ENCODE measurements at places on chromosomes 7 and 10. TPM values are rescaled to one million over a fixed set of nuclear protein-coding genes. Genes with fewer than 3 reads are reported as not detected.
A peak's percentile ranks its signal among the peaks of the same experiment; 100 is the strongest.

GRCh38 chr7:104175361-104175984 is 32.3 kb downstream of the ORC5 start:
- no peak for DNase-seq

DNA sequence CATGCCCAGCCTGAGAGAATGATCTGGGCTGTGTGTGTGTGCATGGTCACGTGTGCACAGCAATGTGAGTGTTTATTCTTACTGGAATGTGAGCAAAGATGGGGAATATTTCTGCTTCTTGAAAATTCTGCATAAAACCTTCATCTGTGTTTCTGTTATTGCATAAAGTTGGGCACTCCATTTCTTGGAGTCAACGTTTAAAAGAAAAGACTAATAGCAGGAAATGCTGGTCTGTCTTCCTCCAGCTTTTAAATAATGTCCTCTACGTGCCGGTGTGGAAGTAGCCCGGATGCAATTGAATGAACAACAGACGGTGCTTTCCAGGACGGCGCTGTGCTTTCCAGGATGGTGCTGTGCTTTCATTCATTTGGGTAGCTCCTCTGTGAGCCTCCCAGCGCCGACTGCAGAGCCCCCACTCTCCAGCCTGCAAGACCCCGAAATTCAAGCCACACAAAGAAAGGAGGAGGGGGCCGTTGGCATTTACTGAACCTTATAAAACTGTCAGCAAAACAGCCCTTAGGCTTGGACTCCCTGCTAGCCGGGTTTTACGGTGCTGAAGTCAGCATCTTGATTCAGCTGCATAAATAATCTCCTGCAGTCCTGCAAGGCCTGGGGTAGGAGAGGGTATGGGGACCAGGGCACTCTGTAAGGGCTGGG is 158.2 kb upstream of the PRKCQ start:
- DNase-seq, result no peak

DNA sequence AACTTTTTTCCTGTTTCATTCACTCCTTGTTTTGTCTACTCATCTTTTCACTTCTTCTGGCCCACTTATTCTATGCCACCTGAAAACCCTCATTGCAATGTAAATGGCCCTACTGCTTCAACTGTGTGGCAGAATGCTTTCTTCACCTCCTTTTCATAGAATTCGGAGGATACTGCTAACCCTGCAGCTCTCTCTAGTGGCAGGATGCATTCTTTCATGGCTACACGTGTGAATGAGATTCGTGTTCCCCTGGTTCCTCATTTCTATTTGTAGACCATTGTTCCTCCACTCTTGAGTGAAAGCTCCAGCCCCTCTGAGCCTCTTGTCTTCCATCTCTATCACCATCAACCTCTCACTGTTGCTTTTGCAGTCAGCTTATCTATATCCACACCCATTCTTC is 20.9 kb upstream of the CYP26C1 start:
- no peak for DNase-seq

- no peak for DNase-seq
Observed at GRCh38 chr10:71060476-71061426, 151.6 kb upstream of the UNC5B start.

DNA sequence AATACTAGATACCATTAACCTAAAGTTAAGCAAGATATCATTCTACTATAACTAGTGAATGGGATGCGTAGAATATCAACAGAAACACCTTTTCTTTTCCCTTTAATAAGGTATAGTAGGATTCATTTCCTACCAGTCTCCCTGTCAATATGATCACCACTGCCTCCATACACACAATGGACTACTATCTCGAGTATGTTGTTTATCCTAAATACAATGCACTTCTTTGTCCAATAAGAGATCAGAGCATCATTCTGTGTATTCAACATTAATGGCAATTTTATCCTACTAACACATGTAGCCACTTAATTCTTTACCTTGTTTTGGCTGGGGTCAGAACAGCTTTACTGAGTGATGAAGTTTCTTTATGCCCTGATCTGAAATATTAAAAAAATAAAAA is 276.3 kb downstream of the TFEC start:
- DNase-seq, result no peak

- DNase-seq, result no peak
Observed at GRCh38 chr10:105800641-105801040, 1159.6 kb downstream of the SORCS3 start.

- DNase-seq, result no peak
Observed at GRCh38 chr10:13868528-13869294, 281.9 kb downstream of the PRPF18 start.

GRCh38 chr7:71504697-71505441 is 372.9 kb downstream of the GALNT17 start:
- DNase-seq, result no peak

- DNase-seq, result no peak
Observed at GRCh38 chr7:108541478-108541877, 15.5 kb upstream of the PNPLA8 start.

DNA sequence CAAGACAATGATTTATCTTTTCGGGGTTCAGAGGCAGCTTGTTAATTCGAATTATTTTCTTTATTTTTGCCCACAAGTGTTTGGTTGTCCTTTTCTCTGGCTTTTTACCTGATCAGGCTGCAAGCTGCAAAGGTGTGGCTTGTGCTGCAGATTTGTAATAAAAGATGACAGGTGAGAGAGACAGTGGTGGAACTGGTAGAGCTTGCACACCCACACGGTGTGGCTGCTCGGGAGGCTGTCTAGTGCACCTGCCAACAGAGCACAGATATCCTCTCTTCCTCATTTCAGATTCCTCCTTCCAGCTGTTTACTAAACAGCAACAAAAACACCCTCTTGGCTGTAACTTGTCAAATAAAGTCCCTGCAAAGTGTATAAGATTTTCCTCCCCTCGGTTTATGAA is 9.2 kb downstream of the GJD4 start:
- DNase-seq, result no peak

DNA sequence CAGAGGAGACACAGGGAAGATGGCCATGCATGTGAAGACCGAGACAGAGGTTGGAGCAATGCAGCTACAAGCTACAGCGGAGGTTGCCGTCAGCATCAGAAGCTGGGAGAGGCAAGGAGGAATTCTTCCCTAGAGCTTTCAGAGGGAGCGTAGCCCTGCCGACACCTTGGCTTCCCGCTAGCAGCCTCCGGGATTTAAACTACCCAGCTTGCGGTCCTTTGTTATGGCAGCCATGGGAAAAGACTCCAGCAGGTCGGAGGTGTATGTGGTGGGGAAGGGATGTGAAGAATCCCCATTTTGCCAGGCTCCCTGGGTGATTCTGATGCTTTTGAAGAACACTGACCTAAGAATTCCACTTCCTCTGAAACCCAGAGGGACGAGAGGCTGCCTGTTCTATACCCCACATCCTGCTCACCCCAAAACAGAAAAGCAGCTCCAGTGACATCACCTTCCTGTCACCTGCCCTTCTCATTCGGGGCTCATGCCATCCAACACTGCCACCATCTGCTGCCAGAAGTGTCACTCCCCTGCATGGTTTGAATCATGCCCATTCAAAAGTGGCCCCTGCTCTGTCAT is 3.3 kb upstream of the SEPHS1 start:
- DNase-seq, result no peak

GRCh38 chr7:95608359-95609173 is 12.2 kb upstream of the PDK4 start:
- peak; percentile 94 for DNase-seq

DNA sequence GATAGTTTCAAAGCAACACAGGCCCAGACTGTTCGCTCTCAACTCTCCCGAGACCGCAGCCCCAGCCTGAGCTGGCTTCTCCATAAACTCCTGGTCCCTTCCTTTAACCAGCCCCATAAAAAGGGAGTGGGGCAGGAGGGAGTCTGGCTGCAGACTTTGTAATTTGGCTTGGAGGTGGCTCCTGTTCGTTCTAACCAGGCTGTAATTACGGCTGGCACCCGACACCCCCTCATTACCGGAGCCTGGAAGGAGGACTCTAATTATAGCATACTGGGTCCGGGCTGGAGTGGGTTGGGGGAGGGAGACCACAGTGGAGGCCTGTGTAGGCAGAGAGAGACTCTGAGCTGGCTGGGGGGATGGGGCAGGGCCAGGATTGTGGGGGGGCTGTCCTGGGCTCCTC is 49.7 kb downstream of the UNC5B start:
- DNase-seq, result no peak

DNA sequence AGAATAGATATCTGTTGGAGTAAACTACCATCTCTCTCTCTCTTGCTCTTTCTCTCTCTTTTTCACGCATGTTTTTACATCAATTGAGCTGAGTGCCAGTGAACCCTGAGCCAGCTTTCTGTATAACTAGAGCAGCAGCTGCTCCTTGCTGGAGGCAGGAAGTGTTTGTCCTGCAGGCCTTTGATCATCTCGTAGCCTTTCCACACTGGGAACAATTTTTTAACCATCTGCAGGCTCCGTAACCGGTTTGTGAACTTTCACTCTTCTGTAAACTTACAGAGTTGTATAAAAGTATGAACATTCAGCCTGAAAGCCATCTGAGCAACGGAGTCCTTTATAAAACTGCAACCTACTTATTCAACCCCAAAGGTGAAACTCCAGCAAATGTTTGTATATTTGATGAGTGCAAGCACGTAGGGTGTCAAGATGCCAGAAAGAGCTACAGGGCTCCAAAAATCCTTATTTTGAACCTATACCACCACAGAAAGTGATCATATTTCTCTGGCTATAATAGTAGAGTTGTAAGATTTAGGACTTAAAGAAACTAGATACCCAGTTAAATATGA is 162.8 kb upstream of the NFE2L3 start:
- no peak for DNase-seq

DNA sequence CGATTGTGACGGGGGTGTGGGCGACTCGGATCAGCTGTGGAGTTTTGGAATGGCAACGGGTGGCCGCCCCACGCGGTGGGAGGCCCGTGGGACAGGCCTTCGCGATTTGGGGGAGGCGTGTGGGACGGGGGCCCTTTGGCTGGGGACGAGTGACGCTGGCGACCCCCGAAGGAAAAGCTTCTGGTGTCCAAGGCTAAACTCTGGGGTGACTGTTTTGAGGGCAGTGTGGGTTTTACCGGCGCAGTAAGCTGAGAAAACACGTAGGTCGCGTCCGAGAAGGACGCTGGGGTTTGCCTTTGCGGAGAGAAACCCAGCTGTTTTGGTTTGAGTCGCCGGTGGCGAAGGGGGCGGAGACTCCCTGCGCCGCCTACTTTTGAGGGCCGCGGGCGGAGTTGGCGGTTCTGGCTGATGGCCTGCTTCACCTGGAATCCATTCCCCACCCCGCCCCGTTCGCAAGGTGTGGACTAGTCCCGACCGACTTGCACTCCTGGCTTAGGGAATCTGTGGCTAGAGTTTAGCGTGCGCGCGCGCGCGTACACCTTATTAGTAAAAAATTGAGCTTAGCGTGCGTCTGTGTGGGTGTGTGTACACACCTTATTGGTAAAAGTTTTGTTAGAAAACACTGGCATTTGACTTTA is 606 bp downstream of the TAX1BP1 start:
- peak; percentile 97 for DNase-seq

- DNase-seq, result no peak
Observed at GRCh38 chr7:1080252-1080920, 7.5 kb upstream of the GPER1 start.

GRCh38 chr7:77368974-77369373 is 47.2 kb downstream of the GSAP start:
- no peak for DNase-seq

GRCh38 chr10:94997741-94998174 is 59.3 kb downstream of the CYP2C9 start:
- DNase-seq, result no peak

- DNase-seq, result no peak
Observed at GRCh38 chr7:138887872-138888656, 90.1 kb upstream of the ATP6V0A4 start.

DNA sequence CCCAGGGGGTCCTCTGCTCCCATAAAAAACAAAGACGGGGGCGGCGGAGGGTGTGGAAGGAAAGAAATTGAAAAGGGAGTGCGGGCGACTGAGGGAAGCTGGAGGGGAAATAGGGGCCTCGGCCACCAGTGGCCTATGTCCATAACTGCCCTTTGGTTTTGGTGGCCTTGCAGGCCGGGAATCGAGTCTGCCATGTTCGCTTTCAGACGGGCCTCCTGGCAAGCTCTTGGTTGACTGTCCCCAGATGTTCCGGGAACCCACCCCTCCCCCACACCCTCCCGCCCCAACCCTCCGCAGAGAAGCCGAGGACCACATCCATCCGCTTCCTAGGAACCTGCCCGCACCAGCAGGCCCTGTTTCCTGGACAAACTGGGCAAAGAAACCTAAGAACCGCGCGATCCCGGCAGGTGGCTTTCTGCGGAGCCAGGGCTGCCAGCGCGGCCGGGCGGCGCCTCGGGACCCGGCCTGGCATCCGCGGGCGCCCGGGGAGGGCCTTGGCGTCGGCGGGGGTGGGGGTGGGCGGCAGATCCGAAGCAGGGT is 20.0 kb upstream of the GATA3 start:
- DNase-seq, result no peak

DNA sequence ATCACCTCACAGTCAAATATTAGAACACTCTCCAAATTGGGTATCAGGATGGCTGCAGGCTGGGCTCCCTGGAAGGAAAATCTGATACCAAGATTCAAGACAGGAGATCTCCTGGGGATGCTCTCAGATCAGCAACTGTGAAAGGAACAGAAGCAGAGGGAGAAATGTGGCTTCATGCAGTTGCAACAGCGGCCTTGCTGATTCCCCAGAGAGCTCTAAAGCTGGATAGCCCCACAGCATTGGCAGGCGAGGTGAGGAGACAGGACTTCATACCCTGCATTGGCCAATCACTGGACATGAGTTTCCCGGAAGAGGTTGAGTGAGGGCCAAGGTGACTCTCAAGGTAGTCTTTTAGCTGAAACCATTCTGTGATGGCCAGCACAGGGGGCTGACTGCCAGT is 190.6 kb downstream of the PTPN20 start:
- no peak for DNase-seq

DNA sequence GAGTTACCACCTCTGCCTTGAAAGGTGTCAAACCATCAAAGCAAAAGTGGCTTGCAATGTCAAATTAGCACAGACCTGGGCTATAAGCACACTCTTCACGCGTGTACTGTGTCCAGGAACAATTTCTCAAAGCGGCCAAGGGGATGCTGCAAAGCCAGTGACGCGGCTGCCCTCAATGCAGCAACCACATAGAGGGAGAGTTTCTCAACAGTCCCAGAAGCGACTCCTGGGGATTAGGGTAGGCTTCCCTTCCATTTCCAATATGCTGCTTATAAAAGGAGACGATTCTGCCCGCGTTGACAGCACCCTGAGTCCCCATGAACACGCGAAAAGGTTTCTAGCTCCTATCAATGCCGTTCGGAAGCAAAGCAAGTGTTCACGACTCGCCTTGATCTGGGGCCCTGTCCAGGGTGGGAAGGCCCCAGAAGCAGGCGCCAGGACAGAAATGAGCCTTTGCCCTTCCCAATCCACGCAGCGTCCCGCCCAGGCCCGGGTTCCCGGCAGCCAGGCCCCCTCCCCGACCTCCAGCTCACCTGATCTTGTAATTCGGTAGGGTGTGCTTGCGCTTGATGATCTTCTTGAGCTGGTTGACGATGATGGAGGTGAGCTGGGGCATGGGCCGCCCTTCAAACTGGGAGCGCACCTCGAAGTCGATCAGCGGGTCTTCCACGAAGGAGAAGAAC is 1.3 kb downstream of the PDZD8 start:
- DNase-seq, result peak; percentile 80

- no peak for DNase-seq
Observed at GRCh38 chr10:63064706-63065105, 68.4 kb upstream of the NRBF2 start.

- DNase-seq, result no peak
Observed at GRCh38 chr10:130337696-130338635, 201.8 kb downstream of the GLRX3 start.

OPALIN gene
- not detected for total RNA-seq

CPA5 gene
- total RNA-seq, result not detected

CNNM1 gene
- 0.08 TPM for total RNA-seq

GRID2IP gene
- not detected for total RNA-seq

PAPOLB gene
- not detected for total RNA-seq

MEOX2 gene
- 0.18 TPM for total RNA-seq

CYP3A4 gene
- 1,005 TPM for total RNA-seq

AMPH gene
- total RNA-seq, result 1.1 TPM

SDK1 gene
- total RNA-seq, result 0.53 TPM

LIPJ gene
- total RNA-seq, result 0.08 TPM

TWIST1 gene
- total RNA-seq, result not detected
